ENCODE measurements at places on chromosomes 5 and 9.

- DNase-seq, result no peak
These were observed 131.9 kb downstream of the NPR3 start for GRCh38 chr5:32842813-32843530.

- DNase-seq, result no peak
These were observed 342.7 kb downstream of the ARHGEF28 start for GRCh38 chr5:73968729-73969128.

DNA sequence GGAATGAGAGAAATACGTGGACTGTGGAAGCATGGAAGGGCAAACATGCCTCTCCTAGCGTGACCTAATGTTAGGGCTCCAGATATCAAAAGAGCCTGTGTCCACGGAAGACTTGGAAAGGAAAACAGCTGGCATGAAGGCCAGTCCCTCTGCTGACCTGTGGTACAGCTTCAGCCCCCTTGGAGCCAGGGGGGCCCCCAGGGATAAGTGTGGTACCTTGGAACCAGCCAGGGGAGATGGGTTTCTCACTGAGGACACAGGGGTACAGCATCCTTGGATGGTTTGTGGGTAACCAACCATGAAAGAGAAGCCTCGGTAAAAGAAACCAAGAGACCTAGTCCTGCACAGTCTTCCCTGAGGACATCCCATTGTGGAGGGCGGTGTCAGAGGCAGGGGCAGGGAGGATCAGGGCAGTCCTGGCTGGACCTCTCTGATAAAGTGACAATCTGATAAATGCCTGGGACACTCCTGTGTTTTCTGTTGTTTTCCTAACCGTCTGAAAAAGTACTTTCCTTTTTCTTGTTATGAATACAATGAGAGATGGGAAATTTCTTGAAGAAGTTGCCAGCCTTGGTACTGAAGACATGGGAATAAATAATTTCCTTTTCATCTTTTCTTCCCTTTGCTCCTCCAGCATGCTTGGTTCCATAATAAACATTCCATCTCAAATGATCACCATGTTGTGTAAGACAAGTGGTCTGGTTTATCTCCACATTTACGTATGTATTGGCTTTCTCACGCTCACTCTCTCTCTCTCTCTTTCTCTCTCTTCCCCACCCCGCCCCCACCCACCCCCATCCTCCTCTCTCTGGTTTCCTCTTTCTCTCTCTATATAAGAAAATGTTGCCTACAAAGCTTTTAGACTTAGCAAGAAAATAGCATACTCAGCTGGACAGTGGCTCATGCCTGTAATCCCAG lies 102.1 kb downstream of the SUSD1 start:
- DNase-seq, result no peak

DNA sequence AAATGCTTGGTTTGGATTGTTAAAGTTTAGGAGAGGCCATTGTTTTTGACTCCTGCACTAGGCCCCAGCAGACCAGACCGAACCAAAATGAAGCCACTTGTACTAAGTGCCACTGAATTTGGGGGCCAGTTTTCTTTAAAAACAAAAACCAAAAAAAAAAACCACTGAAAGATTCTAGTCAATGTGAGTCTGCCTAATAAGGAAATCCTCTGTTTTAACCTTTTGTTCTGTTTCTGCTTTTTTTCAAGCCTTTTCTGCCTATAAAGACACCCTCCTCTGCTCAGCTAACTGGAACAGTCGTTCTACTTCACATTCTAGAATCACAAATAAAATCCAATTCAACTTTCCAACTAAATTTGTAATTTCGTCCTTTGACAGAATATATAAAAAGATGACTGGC lies 64.9 kb downstream of the SERINC5 start:
- no peak for DNase-seq

- DNase-seq, result no peak
These were observed 165.3 kb downstream of the ERCC6L2 start for GRCh38 chr9:96040591-96041461.

DNA sequence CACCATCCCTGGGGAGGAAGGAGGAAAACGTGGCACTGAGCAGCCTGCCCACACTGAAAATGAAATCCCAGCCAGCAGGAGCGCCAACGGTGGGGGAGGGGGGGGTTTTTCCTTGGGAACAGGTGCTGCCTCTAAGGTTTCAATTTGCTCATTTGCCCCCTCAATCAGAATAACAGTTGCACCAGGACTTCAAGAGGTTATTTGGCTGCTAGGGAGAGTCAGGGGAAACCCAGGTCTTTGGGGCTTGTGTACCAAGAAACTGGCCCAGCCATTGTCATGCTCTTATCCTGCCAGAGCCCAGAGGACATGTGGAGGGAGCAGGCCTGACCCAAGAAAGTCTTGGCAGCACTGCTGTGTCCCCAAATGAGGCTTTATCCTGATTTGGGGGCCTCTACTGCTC lies 66.5 kb downstream of the NDFIP1 start:
- no peak for DNase-seq

GRCh38 chr9:104944356-104944755 lies 16.4 kb upstream of the ABCA1 start:
- DNase-seq, result no peak

- DNase-seq, result no peak
These were observed 223.3 kb downstream of the EBF1 start for GRCh38 chr5:158876263-158876942.

GRCh38 chr5:113212244-113212920 lies 222.4 kb downstream of the TSSK1B start:
- DNase-seq, result no peak

DNA sequence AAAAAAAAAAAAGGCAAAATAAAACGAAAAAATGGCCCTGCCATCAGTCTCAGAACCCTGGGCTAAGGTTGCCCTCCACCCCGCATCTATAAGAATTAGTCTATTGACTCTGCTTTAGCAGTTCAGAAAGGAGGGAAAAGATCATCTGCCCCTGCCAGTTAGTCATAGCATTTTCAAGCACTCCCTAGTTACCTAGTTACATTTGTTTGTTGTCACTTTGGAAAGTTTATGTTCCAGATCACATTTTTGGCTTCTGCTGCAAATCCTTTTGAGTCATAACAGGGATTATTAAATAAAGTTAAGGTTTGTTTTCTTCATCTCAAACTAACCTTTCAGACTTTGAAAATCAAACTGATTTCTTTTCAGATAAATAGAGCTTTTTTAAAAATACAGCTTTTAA lies 52.1 kb downstream of the AQP7 start:
- peak; percentile 74 for DNase-seq

DNA sequence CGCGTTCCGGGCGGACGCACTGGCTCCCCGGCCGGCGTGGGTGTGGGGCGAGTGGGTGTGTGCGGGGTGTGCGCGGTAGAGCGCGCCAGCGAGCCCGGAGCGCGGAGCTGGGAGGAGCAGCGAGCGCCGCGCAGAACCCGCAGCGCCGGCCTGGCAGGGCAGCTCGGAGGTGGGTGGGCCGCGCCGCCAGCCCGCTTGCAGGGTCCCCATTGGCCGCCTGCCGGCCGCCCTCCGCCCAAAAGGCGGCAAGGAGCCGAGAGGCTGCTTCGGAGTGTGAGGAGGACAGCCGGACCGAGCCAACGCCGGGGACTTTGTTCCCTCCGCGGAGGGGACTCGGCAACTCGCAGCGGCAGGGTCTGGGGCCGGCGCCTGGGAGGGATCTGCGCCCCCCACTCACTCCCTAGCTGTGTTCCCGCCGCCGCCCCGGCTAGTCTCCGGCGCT lies at the start of gene DAPK1:
Gene DAPK1 (plus strand): TSS at position 264 of the 442 bp plus-strand sequence. CDS start 1,211 bp downstream, outside the sequence.
- peak; percentile 12 for DNase-seq

DNA sequence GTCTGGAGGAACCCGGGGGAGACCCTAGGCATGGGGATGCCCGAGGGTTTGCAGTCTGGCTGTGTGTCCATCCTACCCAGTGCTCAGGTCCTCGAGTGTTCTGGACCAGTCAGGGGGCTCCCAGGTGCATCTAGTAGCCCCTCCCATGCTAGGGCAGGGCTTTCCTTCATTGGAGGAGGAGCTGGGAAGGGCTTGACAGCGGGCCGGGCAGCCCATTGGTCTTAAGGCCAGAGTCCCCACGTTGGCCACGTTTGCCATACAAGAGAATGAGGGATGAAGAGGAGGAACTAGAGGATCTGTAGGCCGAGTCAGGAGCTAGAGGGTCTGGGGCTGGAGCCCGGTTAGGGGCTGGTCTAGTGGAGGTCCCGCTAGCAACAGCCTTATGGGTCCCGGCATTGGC lies 37.3 kb upstream of the CTSV start:
- no peak for DNase-seq

DNA sequence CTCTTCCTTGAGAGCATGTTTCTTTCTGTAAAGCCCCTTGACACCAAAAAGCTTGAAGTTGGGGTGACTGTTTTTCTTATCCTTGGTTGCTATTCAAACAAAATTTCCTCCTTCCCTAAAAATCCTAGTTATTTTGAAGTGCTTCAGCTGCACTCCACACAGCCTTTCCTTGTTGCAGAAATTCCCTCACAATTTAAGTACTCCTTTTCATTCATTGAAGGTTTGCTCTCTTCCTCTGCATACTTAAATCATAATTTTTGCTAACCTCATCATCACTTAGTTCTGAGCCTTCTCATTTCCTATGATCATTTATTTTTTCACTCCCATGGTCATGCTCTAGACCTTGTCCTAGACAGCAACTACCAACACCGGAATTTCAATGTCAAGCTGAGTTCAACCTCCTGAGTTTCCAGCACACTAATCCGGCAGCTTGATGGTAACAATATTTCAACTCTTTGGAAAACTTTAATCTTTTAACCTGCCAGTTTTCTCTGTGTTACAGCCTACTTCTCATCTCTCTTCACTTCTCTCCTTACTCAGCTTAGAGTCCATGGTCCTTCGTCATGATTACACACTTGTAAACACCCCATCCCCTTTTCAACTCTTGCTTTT lies 78.7 kb upstream of the ACTBL2 start:
- no peak for DNase-seq

DNA sequence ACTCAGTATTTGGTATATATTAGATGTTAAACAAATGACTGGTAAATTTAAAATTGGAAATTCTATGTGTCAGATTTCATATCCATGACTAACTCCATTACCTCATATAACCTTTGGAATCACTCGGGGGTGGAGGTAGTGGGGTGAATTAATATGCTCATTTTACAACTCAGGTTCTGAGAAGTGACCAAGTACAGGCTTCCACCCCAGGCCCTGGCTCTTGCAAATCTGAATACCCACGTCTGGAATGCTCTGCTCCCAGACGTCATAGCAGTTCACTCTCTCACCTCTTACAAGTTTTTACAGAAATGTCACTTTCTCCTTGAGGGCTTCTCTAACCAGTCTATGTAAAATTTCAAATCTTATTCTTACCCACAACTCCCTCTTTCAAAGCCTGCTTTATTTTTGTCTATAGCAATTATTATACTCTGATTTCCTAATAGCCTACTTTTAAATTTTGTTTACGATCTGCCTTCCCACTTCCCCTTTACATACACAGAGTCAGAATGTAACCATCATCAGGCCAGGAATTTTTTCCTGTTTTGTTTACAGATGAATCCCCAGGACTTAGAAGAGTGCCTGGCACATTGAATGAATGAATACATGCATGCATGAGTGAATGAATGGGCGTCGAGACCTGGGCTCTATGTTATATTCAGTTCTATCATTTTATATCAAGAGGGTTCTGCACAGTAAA lies 134.1 kb upstream of the IFNE start:
- DNase-seq, result peak; percentile 75

GRCh38 chr5:180950291-180950949 lies 38.2 kb upstream of the BTNL3 start:
- no peak for DNase-seq

DNA sequence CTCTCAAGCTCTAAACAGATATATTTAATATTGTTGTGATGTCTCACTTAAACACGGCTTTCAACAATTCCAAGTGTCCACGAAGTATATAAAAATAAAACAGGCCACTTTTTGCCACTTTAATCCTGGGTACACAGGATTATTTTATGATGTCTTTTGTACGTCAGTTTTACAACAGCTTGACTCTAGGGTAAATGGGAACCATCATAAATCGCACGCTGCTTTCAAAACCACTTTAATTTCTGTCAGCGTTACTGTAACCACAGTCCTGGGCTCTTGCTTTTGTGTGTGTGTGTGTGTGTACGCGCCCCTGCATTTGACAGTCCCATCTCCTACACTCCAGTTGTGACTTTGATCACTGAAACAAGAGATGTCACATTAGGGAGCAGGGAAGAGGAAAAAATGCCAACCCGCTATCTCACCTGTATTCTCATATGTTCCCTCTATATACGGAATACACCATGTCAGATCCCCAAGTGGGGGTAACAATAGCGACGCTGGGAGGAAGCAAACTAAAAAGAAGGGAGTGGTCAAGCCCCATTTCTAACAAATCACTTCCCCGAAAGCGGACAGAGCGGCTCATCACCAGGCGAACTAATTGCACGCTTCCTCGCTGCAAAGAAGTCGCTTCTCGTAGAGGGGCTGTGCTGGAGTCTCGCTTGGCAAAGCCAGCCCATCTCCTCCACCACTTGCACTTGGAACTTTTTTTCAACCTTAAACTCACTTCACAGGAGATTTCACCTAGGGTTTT lies 1.2 kb downstream of the BNC2 start:
- no peak for DNase-seq

DNA sequence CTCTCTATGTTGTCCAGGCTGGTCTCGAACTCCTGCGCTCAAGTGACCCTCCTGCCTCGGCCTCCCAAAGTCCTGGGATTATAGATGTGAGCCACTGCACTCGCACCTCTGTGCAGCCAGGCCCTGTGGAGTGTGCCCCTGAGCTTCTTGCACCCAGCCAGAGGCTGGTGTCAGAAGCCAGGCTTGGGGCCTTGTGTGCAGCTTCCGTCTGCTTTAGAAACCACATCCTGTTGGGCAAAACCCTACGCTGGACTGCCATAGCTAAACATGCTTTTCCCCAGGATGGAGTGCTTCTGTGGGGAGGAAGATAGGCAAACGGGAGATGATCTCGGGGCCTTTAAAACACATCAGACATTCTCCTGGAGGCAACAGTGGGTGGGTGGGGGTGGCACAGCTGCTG lies 40.1 kb downstream of the PRRT1B start:
- DNase-seq, result no peak

DNA sequence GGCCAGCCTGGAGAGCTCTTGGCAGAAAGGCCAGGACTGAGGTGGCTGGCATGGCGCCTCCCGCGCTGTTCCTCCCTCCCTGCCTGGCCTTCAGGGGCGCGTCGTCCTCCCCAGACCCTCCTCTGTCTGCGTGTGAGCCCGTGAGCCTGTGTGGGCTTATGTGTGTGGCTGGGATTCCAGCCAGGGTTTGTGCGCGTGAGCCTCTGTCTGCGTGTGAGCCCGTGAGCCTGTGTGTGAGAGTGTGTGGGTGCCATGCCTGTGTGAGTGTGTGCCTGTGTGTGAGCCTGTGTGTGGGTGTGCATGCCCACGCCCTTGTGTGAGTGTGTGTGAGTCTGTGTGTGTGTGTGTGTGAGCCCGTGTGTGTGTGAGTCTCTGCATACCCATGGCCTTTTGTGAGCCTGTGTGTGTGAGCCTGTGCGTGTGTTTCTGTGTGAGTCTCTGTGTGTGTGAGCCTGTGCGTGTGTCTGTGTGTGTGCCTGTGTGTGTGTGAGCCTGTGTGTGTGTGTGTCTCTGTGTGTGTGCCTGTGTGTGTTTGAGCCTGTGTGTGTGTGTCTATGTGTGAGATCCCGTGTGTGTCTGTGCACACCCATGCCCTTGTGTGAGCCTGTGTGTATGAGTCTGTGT lies 13.0 kb downstream of the RXRA start:
- DNase-seq, result no peak

DNA sequence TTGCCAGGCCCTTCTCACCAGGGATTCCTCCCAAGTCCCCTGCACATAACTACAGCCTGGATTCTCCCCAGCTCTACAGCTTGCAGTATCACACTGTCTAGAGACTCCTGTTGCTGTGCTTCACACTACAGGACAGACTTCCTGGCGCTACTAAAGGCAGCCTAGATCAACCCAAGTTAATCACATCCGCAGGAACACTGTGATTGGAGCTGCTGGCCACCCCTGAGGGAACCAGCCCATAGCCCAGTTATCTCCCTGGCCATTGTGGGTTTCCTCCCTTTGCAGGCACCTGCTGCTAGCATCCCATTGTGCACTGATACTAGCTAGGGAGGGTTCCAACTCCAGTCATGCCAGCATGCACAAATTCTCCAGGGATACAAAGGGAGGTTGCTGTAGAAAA lies 53.5 kb downstream of the NLN start:
- DNase-seq, result no peak

Data from amniotic stem cell (primary cell).